ENCODE measurements at places on chromosomes 3 and 15. TPM values are rescaled to one million over a fixed set of nuclear protein-coding genes. Genes with fewer than 3 reads are reported as not detected.

- no peak for DNase-seq
Observed at GRCh38 chr3:190621927-190622326, 108.0 kb downstream of the IL1RAP start.

DNA sequence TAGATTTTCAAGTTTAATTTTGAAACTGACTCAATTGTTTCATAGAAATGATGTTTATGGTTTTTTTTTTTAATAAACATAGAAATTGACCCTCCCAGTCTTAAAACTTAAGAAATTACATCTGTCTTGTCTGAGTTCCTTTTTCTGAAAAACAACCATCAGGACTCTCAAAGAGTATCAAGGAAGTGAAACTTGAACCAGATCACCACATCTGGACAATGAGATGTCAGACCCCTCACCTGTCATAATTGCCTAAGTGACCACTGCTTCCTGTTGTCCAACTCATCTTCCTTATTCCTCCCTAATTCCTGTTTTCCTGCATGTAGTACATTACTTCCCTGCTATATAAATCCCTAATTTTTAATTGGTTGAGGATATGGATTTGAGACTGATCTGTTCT is 441.5 kb upstream of the ARHGEF26 start:
- no peak for DNase-seq

DNA sequence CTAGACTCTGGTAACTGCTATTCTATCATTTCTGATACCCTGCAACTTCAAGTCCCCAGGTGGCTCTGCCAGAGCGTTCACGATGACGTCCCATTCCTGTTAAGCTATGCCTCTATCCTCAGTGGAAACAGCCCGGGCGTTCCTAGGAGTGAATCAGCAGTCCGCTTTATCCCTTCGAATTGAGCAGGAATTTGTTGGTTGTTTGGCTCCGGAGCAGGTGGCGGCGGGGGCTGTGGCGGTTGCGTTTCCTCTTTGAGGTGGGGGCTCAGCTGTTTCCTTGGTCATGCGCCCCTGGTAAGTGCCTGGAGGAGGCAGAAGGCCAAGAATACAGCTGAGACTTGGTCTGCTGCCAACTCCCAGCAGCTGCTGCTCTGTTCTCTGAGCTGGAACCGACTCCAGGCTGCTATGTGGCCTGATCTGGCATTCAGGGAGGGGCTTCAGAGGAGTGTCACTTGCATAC is 25.2 kb downstream of the ARPP21 start:
- no peak for DNase-seq

Gene SH3GL3
- 0.14 TPM for total RNA-seq

GRCh38 chr3:161295325-161295724 is 74.2 kb downstream of the NMD3 start:
- no peak for DNase-seq

DNA sequence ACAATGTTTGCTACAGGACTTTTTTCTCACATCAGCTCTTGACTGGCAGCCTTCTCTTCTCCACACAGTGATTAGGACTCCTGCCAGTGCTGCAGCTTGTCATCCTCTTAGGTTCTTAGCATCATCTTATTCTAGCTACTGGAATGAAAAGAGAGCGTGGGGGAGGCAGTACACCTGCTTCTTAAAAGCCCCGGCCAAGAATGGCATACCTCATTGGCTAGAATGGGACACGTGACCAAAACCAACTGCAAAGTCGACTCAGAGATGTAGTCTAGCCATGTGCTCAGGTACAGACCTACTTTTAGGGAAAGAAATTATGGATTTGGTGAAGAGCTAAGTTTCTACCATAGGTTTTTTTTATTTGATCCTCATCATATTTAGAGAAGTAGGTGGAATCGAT is 44.1 kb downstream of the RARB start:
- DNase-seq: no peak

DNA sequence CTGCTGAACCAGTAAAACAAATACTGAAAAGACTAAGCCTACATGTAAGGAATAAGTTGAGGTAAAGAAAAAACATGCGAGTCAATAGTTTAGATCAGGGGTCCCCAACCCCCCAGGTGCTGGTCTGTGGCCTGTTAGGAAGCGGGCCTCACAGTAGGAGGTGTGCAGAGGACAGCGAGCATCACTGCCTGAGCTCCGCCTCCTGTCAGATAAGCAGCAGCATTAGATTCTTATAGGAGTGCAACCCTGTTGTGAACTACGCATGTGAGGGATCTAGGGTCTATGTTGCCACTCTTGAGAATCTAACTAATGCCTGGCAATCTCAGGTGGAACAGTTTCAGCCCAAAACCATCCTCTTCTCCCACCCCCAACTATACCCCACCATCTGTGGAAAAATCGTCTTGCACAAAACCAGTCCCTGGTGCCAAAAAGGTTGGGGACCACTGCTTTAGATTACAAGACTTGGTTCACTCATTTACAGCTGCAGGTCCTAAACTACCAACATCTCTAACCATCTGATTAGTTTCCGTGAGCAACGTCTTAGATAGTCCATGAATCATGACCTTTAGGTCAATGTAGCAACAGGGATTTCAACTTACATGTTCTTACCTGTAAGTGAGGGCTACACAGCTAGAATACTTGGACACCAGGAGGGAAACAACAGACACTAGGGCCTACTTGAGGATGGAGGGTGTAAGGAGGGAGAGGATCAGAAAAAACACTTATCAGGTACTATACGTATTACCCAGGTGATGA is 66.7 kb downstream of the TRANK1 start:
- DNase-seq: no peak

GRCh38 chr3:16516695-16517481 is 3.4 kb upstream of the RFTN1 start:
- DNase-seq: no peak

GRCh38 chr3:99949956-99950670 is 132.5 kb downstream of the CMSS1 start:
- no peak for DNase-seq

- DNase-seq: no peak
Observed at GRCh38 chr15:80789296-80789695, 10.1 kb downstream of the CEMIP start.

Gene KBTBD13
- not detected for total RNA-seq

DNA sequence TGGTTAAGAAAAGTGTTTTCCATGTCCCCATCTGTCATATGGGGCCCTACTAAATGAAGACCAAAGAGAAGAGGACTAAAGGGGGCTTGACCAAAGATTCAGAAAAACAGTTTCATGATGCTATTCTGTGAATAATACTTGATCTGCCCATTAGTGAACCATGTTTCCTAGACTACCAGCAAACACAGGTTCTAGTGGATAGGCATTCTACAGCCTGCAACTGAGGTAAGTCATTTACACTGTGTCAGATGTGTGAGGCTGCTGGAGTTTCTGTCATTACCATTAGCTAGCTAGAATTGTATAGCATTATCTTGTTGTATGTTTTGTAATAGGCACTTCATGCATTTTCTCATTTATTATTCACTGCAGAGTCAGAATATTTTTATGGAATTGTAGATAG is 6.6 kb downstream of the GPR171 start:
- no peak for DNase-seq

- DNase-seq: no peak
Observed at GRCh38 chr15:87626860-87627259, 629.7 kb downstream of the NTRK3 start.

DNA sequence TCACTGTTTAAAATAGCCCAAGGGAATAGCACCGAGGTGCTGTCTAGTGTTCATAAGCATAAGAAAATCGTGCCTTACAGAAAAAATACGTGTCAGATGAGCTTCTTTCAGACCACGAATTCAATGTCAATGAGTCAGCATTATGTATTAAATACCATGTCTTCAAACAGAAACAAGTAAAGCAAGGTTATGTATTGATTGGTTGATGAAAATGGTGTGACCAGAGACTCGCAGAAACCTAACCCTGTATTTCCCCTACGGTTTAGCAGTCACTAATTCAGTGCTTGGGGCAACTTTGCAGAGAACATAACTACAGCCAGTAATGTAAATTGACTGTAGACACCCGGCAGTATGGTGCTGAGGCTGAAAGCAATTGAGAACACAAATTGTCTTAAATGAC is 307.7 kb downstream of the IL5RA start:
- DNase-seq: no peak

Gene LRRC3B
- 0.06 TPM for total RNA-seq

Gene IL17RE
- total RNA-seq: 88.7 TPM

GRCh38 chr3:174097686-174098085 is 700.1 kb downstream of the NLGN1 start:
- DNase-seq: no peak

- no peak for DNase-seq
Observed at GRCh38 chr15:81111510-81112470, 22.3 kb upstream of the CFAP161 start.

GRCh38 chr3:37124435-37124834 is 49.9 kb downstream of the LRRFIP2 start:
- DNase-seq: no peak

Gene HESX1
- total RNA-seq: 0.43 TPM

DNA sequence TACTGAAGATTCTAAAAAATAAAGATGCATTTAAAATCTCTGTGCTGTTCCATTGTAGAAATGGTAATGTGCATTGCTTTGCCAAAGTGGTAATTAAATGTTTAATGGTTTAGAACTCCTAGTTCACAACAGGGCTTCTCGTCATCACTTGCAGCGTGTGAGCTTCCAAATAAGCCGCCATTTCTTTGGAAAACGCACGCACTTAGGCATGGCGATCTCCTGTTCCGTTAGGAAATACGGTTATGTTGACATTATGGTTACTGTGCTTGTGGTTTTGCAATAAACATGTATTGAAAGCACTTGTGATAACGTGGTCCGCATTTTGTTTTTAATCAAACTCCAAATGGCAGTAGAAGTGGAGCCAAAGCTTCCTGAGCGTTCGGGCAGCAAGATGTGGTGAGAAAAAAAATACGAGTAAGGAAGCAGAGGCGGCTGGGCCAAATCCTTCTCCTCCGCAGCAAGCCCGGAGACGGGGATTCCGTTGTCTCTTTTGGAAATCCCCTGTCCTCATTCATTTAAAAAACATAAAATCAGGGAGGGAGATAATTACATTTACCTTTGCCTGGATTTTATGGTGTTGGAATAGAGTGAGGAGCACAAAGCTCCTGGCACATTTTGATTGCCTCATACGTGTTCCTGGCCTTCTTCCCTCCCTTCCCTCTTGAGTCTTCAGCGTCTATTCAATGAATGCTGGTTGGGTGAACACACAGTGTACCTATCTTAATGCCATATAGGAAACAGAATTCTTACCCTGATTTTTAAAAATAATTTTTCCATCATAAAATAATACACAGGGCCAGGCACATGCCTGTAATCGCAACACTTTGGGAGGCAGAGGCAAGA is 97.5 kb downstream of the SLC49A4 start:
- no peak for DNase-seq

Gene ABI3BP
- total RNA-seq: 32.1 TPM

DNA sequence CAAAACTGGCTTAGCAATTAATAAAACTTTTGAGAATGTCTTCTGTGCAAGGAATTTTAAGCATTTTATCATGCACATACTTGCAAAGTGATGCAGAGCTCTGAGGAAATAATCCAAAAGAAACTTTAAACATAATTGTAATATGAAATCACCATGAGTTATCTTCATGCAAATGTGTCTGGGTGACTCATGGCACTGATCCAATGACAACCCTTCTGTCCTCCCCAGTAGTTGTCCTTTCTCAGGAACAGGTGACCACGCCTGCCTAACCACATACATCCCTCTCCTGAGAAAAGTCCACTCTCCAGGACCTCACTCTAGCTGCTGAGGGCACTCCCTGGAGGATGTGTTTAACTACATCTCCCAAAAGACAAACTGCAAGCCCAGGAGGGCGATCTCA is 530.6 kb upstream of the IL12A start:
- DNase-seq: no peak

Gene CHAC1
- 11.0 TPM for total RNA-seq

Gene GP5
- total RNA-seq: not detected

Gene GOLGA8J
- total RNA-seq: not detected

DNA sequence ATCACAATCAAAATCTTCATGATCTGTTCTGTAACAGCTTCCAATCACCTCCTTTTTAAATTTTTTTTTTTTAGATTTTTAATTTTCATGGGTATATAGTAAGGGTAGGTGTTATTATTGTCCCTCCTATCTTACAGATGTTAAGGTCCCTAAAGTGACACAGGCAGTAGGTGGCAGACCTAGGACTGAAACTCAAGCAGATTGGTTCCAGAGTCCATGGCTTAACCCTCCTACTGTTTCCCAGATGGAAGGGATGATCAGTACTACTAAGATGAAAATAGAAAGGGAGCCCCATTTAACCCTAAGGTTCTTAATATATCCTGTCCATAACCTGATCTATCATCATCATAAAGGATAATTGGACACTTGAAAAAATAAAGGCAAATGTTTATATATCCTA is 57.1 kb downstream of the CHAC1 start:
- DNase-seq: no peak

Gene OSTN
- total RNA-seq: not detected

DNA sequence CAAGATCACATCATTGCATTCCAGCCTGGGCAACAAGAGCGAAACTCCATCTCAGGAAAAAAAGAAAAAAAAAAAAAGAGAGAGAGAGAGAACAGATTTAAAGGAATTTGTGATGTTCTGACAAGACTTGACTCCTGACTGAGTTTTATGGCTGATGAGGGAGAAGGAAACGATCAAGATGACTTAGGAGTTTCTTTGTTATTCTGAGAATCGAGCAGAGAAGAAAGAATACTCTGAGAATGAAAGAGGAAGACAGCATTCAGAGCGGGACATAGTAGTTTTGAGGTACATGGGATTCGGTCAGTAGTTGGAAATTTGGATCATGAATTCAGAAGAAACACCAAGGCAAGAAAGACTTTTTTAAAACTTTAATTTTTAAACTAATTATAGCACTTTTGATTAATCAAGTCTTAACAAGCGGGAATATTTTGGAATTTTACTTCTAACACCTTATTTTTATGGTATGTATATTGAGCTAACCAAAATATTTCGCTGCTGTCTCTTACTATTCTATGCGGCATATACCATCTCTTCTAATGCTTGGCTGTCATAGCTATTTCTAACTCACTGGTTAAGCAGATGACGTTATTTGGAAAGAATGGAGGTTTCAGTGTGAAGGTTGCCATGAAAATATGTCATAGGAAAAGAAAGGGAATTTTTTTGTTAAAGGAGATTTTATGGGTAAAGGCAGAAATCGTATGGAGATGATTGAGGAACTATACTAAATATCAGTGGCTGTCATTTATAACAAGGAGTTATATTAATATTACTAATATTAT is 644.1 kb downstream of the RBMS3 start:
- no peak for DNase-seq

Gene CCDC191
- 4.0 TPM for total RNA-seq

DNA sequence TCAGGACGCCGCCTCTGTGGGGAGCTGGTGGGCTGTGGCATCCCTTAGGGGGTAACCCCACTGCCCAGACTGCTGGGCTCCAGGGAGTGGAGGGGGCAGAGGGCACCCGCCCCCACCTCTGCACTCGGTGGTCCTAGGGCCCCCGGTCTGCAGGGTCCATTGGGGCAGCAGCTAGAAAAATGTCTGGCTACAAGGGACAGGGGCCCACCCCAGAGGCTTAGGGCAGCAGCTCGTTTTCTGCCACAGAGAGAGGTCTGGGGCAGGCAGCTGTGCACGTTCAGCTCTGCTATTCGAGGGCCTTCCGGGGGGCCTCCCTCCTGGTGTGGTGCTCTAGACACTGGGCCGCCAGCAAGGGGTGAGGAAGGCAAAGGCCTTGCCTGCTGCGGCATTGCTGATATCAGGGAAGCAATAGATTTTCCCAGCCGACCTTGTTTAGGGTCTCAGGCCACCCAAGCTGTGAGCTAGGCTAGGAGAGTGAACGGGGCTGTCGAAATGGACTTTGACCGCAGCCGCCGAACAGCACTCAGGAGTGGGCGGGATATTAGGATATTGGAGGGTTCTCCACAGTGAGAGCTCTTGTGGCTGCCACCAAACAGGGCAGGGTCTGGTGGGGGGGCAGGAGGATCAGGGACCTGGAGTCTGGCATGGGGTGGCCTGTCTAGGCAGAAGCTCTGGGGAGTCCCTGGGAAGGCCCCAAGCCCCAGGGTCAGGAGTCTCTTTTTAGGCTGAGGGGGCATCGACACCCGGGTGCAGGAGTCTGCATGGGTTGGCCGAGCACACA is 61.4 kb upstream of the KLF13 start:
- no peak for DNase-seq
